ENCODE measurements at places on chromosomes 1 and 21.

GRCh38 chr1:48916130-48917069 is 139.7 kb upstream of the BEND5 start:
- peak; percentile 26 for DNase-seq

DNA sequence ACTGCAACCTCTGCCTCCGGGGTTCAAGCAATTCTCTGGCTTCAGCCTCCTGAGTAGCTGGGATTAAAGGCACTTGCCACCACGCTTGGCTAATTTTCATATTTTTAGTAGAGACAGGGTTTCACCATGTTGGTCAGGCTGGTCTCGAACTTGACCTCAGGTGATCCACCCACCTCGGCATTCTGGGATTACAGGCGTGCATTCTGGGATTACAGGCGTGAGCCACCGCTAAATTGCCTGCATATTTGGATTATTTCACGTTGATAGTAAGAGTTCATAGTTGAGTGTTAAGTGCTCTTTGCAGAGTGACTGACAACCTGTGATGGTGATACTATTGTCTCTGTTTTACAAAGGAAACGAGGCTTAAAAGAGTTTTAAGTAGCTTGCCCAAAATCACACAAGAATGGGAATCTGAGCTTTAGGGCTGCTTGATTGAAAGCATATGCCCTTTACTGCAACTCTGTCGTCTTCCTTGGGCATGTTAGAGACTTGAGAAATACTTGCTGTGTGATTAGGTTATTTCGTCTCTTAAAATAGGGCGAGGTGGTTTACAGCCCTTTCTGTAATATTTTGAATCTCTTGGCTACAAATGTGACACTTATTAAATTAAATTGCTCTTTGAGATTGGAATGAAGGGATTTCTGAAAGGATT is 12.4 kb downstream of the CDC42 start:
- DNase-seq, result no peak

- no peak for DNase-seq
Measured at GRCh38 chr1:203124546-203125317, 2.8 kb upstream of the ADORA1 start.

DNA sequence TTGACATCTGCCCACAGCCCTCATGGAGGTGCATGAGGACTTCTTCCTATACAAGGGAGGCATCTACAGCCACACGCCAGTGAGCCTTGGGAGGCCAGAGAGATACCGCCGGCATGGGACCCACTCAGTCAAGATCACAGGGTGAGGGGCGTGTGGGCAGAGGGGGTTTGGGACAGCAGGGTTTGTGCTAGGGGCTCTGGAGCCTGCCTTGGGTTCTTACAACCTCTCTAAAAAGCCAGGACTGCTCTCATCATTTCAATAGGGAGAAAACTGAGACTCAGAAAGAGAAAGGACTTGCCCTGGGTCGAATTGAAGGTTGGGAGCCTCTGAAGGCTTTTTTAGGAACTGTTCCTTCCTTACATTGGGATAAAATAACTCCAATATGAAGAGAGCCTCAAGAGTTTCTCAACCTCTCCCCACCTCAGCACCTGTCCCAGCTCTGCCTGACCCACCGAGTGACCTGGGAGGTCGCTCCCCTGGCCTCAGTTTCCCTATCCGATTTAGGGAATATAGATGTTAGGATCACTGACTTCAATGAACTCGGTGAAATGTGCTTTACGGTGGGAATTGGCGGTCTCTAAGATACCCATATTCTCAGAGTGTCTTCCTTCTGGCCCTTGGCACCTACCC is 9.5 kb downstream of the TINAGL1 start:
- no peak for DNase-seq

- no peak for DNase-seq
Measured at GRCh38 chr1:149997585-149998262, 12.8 kb downstream of the OTUD7B start.

GRCh38 chr21:36395353-36396111 is 10.3 kb downstream of the CHAF1B start:
- DNase-seq, result peak; percentile 15

GRCh38 chr1:201916649-201917249 is 28.1 kb downstream of the SHISA4 start:
- DNase-seq, result no peak

DNA sequence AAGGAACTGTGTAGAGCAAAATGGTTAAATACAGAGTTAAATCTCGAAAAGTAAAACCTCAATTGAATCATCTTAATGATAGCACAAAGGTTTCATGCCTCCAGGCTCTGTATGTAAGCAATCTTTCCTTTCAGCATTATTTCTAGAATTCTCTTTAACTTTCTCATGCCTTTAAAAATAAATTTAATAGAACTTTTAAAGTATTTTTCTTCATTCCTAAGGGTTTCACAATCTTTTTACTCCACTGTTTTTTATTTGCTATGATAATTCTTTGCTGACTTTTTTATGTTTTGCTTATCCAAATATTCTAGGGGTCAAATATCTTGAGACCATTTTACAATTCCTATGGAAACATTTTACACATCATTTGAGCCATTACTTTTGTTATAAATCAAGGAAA is 288.0 kb downstream of the BACH1 start:
- DNase-seq, result no peak

DNA sequence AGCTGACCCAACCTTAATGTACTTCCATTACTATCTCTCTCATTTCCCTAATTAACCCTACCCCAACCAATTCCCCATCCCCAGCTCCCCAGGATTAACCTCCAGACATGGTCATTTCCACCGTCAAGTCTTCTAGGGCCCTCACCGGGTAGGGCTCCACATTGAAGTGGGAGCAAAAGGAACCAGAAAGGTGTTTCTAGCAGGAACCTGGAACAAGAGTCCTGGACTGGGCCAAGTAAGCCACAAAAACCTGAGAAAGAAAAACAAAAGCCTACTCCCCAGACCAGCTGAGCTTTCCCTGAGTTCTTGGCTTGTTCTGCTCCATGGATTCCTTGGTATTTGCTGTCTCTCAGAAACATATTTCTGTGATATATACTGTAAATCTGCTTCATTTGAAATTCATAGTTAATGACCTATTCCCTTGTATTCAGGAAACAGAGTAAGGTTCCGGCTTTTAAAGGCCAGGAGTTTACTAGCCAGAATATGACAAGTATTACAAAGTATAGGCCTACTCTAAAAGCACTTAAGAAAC is 58.4 kb downstream of the SYF2 start:
- no peak for DNase-seq
